ENCODE measurements at places on chromosomes 5 and 9. TPM values are rescaled to one million over a fixed set of nuclear protein-coding genes. Genes with fewer than 3 reads are reported as not detected.

Gene SHOC1
- total RNA-seq, result not detected

Gene NME5
- total RNA-seq, result not detected

Gene PCDHGA2
- 0.74 TPM for total RNA-seq

Gene CNTNAP3
- not detected for total RNA-seq

All from OCI-LY7 (cell line).